Stimulated activated CD4-positive, alpha-beta T cell treated with anti-CD3 and anti-CD28 coated beads, Interleukin-1b, Interleukin-23, amount 100 ng/mL, for 48 hours (primary cell): ENCODE measurements at places on chromosomes 2 and 18.

DNA sequence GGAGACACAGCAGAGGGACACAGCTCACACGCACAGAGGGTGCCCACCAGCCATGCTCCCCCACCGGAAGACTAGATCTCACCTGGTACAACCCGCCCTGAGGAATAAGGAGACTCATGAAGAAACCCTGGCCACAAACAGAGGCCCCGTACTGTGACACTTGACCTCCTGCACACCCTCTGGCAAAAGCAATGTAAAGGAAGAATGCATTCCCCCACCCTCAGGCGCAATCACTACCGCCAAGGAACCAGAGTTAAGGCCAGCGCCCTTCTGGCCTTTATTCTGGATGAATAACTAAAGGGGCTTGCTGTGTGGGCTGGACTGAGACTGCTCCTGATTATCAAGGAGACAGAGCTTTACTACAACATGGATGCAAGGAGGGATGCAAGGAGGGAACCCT lies 509.2 kb upstream of the SPHKAP start:
- DNase-seq, result no peak

- no peak for DNase-seq
Observed at GRCh38 chr2:110854355-110855081, 122.1 kb downstream of the ACOXL start.

DNA sequence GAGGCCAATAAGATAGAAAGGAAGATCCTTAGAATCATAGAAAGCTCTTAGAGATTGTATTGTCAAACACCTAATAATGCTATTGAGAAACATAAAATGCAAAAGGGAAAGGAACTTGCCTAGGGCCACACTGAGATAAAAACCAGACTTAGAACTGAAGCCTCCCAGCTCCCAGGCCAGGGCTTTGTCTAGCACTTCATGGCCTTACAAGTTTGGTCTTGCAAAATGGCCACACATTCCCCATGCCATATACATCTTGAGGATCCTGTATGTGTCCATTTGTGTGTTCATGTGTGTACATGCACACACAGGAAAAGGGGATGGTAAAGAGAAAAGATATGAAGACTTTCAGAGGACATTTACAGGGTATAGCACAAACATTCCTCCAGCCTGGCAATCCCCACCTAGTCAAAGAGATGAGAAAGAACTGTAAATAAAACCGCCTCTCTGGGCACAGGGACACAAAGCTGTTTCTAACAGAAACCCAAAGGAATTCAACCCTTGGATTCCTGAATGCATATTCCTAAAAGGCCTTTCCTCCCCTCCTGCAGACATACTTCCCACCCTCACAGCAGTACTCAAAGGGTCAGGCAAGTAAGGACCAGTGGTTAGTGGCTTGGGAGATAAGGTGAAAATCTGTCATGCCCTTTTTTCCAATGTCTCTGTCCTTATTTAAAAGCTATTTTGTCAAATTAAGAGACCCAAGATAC lies 99.7 kb upstream of the KLHL29 start:
- no peak for DNase-seq

DNA sequence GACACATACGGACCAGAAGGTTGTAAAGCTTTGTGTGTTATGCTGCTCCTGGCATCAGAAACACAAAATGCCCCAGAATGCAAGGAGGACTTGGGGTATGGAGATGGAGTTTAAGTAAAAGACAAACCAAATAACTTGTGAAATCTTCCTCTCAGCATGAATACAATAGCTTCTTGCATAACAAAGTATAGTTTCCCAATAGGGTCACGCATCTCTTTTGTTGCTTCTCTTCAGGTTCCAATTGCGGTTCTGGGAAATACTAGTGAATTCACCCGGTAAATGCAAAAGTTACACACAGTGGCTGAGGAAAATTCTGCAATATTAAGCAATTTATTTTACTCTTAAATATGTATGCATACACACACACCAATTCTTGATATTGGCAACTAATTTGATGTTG lies 339.2 kb upstream of the EPHA4 start:
- no peak for DNase-seq

DNA sequence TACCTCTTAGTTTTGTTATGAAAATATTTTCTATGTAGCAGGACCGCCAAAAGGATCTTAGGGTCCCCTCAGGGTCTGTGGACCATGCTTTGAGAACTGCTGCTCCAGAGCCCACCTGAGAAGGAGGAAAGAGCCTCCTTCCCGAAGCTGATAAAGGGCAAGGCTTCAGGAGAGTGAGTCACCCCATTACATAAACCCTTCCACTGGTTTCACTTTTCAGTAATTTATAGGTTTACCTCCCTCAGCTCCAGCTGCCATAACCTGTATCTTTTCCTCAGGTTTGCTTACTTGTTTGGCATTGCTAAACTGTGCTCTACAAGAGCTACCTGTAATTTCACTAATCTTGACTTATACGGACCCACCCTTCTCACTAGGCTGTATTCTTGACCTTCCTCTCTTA lies 6.6 kb downstream of the TTLL4 start:
- no peak for DNase-seq

DNA sequence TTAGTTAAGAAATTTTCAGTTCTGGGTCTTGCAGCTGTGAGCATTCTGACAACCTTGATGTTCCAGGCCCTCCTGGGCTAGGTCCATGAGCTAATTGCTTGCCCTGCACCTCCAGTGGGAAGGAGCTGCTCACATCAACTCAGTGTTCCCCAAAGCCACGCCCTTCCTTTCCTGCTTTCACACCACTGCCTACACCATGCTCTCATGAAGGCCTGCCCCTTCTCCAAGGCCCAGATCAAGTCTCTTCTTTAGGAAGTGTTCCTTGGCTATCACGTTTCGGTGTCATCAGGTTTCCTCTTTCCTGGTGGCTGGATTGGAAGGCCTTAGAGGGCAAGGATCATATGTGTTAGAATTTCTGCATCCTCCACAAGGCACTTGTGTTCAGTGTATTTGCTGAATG lies 18.8 kb downstream of the TMEM127 start:
- DNase-seq, result no peak

DNA sequence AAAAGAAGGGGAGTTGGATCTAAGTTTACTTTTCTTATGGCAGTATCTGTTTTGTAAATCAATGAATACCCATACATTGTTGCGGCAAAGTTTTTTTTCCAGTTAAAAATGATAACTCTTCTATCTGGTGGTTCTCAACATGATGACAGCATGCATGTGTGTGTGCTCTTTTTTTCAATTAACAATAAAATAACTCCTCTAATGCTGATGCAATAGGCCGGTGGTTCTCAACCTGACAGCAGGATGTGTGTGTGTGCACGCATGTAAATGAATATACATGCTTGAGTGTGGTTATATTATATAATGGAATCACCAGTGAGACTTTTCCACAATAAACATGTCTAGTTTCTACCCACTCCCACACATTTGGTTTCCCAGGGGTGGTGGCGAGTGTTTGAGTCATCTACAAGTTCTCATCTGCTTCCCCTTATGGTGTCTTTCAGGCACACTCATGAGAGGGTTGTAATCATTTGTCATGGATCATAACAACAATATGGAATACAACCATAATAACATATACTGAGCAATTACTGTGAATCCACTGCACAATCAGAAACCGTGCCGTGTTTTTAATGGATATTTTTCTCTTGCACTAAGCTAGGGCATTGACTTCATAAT lies 31.2 kb downstream of the PARD3B start:
- peak; percentile 16 for DNase-seq

DNA sequence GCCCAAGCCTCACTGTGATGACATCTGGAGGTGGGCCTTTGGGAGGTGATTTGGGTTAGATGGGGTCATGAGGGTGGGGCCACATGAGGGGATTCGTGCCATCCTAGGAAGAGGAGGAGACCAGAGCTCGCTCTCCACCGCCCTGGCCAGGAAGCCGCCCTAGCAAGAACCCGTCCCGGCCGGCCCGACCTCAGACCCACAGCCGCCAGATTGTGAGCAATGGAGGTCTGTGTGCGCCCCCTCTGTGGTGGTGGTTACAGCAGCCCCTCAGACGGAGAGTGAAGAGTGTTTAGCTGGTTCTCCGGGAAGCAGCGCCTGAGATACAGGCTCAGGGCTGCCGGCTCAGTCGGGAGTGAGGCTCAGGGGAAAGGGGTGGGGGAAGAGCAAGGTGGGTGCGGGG lies 83.3 kb downstream of the RTP5 start:
- no peak for DNase-seq

DNA sequence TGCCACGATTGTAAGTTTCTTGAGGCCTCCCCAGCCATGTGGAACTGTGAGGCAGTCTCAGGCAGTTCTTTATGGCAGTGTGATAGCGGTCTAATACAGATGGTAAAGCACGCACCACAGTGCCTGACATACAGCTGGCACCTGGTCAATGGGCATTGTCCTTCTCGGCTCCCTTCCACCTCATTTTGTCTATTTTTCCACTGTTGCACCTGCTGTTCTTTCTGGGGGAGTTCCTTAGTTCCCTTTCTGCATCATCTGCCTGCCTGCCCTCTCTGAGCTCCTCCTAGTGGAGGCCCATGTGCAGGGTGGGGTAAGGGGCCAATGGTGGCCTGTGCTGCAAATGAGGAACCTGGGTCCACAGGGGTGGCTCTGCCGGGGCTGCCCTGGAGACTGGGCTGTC lies 157.6 kb downstream of the LPIN1 start:
- no peak for DNase-seq

DNA sequence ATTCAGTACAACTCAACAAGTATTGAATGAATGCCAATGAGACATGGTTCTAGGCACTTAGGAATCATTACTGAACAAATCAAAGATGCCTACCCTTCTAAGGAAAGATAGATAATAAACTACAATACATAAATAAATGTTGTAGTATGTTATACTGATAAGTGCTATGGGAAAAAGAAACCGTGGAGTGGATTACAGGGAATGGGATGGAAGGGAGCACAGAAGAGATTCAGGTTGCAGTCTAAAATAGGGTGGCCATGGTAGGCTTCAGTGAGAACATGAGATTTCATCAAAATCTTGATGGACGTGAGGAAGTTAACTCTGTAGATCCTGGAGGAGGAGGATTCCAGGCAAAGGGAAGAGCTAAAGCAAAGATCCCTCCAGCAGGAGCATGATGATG lies 17.9 kb upstream of the CREB1 start:
- DNase-seq, result no peak

DNA sequence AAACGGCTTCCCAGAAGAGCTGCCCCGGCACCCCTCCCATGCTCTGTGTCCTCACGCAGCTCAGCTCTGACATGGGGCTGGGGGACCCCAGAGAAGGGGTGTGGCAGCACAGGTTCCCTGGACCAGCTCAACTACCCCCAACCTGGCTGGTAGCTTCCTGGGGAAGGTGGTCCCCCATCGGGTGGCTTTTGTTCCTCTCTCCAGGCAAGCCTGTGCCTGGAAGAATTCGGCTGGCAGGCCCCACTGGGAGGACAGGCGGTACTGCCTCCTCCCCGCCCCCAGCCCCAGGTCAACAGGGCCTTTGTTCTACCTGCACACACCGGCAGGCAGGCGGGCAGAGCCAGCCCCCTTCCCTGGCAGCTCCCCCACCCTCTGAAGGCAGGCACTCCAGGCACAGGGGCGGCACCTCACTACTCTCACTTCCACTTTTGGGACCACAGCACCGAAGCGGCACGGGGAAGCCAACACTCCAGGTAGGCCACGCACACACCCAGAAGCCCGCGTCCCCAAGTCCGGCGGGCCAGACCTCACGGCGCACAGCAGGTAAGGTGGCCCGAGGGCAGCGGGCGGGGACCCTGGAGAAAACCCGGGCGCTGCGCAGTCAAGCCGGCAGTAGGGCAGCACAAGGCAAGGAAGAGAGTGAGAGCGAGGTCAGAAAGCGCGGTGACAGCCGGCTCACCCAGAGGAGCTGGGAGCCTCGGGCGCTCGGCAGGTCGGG lies 1.3 kb downstream of the HS6ST1 start:
- DNase-seq, result peak; percentile 28

DNA sequence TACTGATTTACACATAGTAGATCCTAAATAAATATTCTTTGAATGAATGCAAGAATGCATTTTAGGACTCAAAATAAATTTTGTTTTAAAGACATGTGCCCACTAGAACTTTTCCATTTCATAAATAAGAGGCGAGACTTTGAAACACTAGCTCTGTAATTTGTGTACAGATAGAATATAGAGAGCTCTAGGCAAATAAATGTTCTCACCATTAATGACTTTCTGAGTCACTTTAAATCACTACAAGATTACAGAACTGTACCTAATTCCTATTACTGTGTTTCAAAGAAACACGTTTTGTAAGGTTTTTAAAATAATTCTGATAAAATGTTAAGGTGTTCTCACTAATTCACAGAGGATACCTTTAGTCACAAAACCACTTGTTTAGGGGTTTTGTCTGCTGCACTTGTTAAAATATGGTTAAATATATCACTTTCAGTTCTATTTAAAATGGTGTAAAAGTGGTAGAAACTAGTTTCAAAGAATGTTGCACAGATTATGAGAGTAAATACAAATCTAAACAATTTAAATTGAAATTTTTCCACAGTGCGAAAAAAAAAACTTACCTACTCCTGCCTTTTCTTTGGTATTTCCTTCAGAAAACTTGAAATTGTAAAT lies 158.7 kb upstream of the ZC3H15 start:
- no peak for DNase-seq

- no peak for DNase-seq
Observed at GRCh38 chr2:3464401-3465005, 54.8 kb downstream of the ADI1 start.

- DNase-seq, result no peak
Observed at GRCh38 chr2:8719528-8719927, 37.7 kb downstream of the ID2 start.

DNA sequence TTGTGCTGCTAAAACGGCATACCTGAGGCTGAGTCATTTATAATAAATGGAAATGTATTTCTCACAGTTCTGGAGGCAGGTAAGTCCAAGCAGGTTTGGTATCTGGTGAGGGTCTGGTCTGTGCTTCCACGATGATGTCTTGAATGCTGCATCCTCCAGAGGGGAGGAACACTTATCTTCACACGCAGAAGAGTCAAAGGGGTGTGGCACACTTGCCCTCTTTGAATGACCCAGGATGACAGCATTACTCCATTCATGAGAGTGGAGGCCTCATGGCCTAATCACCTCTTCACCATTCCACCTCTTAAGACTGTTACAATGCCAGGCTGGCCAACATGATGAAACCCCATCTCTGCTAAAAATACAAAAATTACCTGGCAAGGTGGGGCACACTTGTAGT lies 61.0 kb downstream of the NCAPH start:
- no peak for DNase-seq

GRCh38 chr18:78789850-78790249 lies 189.8 kb upstream of the SALL3 start:
- no peak for DNase-seq

DNA sequence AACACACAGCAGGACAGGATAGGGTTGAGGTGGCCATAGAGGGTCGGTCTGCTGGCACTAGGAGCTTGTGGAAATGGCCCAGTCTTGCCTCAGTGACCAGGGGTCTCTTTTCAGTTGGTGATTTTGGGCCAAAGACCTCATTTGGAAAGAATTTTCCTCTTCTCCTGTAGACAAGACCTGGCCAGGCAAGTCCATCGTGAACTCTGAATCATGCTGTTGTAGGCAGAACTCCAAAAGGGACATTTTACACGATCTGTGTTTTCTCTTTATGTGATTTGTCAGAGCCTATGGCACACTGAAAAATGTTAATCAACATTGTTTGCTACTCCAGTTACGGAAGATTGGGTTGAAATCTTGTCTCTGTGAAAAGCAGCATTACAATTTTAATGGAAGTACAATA lies 126.1 kb upstream of the PXDN start:
- DNase-seq, result no peak

GRCh38 chr2:239548451-239548871 lies 147.6 kb upstream of the HDAC4 start:
- peak; percentile 90 for DNase-seq
